NCI-H2029 (cell line): ENCODE measurements at places on chromosomes 5 and 9.

DNA sequence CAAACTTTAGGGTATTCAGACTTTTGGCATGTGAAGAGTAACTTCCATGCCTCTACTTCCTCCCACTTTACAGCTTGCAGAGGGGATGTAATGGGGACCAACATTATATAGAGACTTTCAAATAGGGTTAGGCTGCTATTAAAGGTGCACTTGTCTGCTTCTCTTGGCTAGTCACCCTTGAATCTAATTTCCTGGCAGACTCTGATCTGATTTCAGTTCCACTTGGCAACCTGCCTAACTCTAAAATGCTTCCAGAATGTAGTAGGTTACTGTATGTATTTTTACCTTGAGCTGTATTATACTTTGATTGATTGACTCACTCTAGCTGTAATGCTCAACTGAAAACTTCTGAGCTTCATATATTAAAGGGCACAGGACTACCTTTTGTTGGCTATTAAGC is 693.4 kb downstream of the KCTD16 start:
- DNase-seq: peak; percentile 8

GRCh38 chr9:3410461-3410860 is 115.3 kb downstream of the RFX3 start:
- no peak for DNase-seq

DNA sequence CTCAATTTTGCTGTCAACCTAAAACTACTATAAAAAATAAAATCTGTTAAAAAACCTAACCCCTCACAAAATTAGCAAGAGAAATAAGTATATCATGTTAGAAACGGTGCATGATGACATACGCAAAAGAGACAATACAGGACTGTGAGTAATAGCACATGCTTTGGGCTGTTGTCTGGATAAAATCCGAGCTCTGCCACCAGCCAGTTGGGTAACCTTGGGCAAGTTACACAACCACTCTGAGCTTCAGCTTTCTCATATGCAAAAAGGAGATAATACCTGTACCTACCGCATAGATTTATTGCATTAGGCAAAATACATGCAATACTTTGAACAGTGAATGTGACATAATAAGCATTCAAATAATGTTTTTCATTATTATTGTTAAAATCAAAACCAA is 481.7 kb downstream of the TLE1 start:
- no peak for DNase-seq

GRCh38 chr5:164497311-164498064 is 992.1 kb downstream of the MAT2B start:
- no peak for DNase-seq

GRCh38 chr5:11525020-11525419 is 379.2 kb downstream of the CTNND2 start:
- no peak for DNase-seq

DNA sequence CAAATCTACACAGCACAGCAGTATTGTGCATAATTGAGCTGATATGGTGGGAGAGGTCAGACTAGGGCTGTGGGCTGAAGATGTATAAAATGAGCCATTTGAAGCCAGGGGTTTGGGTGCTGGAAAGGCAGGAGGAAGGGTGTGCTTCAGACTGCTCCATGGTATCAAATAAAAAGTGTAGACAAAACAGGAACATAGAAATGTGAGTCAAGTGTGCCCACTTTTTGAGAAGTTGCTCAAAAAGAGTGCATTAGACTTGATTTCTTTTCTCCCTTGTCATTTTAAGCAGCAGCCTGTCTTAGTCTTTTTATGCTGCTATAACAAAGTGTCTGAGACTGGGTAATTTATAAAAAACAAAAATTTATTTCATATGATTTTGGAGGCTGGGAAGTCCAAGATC is 55.8 kb upstream of the ZFAND5 start:
- no peak for DNase-seq

- no peak for DNase-seq
Observed at GRCh38 chr5:178202541-178202940, 1.8 kb upstream of the HNRNPAB start.

- DNase-seq: no peak
Observed at GRCh38 chr5:140632366-140633020, 482 bp downstream of the CD14 start.

GRCh38 chr9:130029223-130029973 is 13.6 kb downstream of the FNBP1 start:
- no peak for DNase-seq

- no peak for DNase-seq
Observed at GRCh38 chr5:137858223-137858916, 9.3 kb upstream of the MYOT start.

DNA sequence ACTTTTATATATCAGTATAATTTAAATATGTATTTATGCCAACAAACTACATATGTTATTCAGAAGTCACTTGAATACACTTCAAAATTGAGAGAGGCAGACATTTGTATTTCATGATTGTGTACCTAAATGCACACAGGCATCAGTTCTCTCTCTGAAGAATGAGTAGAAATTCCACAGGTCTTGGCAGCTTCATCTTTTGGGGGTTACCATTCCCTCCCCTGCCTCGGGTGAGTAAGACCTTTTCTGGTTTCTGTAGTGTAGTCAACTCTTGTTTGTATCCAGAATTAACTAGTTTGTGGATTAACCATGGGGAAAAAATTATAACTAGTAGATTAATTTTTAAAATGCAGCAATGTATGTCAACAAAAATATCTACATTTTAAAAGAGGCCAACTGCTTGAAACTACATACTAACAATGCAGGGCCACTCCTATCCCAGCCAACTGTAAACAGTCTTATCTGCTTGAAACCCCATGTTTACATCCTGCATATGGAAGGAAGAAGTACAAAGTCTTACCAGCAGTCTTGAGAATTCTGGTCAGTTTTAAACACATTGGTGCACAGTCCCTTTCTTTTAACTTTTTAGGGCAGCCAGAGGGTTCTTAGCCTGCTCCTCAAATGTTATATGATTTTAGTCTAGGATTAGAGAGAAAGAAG is 339.6 kb upstream of the KIF2A start:
- no peak for DNase-seq

- DNase-seq: peak; percentile 37
Observed at GRCh38 chr5:126354012-126354857, 69.0 kb upstream of the GRAMD2B start.

- no peak for DNase-seq
Observed at GRCh38 chr5:55036477-55036876, 12.4 kb downstream of the GZMK start.

- no peak for DNase-seq
Observed at GRCh38 chr5:57937025-57937424, 454.4 kb upstream of the ACTBL2 start.
